Left renal cortex interstitium (tissue), 4 donors: ENCODE measurements at places on chromosomes 11 and 22. TPM values are rescaled to one million over a fixed set of nuclear protein-coding genes. Genes with fewer than 3 reads are reported as not detected.

Gene PKDREJ
- 0.22 TPM for polyA plus RNA-seq

Gene MUC5AC
- polyA plus RNA-seq: 0.02 TPM

Gene TCN2
- 54.6 TPM for polyA plus RNA-seq

Gene APOBEC3G
- 7.5 TPM for polyA plus RNA-seq

Gene PDGFD
- 29.8 TPM for polyA plus RNA-seq

Gene EIF3M
- polyA plus RNA-seq: 636 TPM

Gene FOLR2
- polyA plus RNA-seq: 13.0 TPM

DNA sequence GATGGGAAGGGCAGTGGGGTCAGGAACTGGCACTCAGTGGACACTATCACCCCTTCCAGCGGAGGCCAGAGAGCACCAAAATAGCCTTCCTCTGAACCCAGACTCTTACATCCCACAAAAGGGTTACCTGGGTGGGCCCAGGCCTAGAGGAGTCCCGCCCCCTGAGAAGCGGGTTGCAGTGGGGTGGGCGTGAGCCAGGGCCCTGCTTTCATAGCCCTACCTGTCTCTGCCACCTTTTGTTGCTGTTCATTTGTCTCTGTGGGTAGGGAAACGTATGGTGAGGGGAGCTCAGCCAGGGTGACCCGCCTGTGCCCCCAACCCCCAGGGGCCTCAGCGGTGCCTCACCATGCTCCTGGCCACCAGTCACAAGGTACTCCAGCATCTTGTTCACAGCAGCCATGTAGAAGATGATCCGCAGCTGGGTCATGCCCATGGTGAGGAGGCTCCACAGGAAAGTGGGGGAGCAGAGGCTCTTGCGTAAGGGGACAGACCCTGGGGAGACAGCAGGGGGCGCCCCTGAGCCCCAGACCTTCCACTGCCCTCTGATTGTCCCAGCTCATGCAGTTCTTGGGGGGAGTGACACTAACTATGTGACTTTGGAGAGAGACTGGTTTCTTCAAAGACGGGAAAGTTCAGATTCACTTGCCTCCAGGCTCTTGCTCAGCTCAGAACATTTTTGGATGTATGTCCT lies 24.0 kb downstream of the SLC43A1 start:
- no peak for DNase-seq

DNA sequence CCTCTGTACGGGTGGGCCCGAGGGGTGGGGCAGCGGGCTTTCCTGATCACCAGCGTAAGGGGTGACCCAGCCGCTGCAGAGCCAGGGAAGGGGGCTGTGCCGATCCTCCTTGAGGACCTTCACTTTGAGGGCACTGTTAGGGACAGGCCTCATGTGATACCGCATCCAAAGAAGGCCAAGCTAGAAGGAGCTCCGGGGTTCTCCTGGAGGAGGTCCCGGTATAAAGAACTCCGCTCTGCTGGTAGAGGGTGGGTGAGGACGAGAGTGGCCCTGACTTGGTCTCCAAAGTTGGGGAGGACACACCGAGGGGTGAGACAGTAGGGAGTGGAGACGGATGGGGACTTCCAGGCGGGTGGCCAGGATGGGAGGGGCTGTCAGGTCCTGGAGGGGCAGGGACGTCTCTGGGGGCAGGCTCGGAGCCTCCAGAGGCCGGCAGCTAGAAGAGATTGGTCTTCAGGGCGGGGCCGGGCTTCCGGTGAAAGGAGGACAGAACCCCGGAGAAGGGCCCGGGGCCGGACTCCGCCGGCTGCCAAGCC lies 4.6 kb downstream of the PHOX2A start:
- no peak for DNase-seq

- DNase-seq: no peak
Measured at GRCh38 chr11:99327066-99327465, 306.3 kb downstream of the CNTN5 start.

DNA sequence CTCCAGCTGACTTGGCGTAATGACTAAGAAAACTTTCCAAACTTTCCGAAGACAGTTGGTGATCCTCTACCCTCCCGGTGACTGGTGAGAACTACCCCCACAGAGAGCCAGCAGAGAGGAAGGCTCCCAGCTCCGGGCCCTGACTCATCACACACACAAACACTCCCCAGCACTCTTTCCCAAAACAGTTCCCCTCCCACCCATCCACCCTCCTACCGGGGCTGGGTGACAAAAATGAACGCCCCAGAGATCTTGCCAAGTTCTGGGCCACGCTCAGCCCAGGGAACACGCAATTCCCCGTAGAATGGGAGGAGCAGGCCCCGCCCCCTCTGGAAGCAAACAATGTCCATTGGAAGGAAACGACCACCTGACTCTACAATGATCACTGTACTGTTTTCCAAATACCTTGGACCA lies 21.3 kb upstream of the JAM3 start:
- no peak for DNase-seq

DNA sequence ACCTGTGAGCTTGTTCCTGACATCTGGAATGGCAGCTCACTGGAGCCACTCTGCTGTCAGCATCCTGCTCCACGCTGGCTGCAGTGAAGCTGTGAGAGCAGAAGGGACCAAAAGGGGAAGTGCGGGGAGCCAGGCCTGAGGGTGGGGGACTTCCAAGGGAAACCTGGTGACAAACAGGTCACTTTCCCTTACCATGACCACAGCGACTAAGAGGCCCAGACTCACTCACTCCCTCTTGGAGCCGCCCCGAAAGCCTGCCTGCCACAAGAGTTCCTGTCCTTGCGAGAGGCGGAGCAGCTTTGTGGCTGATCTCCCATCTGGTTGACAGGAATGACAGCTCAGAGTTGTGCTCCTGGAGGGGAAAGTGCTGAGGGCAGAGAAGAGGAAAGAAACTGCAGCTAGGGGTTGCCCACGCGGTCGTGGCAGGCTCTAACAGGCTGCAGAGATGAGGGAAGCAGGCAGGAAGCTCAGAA lies 183.8 kb upstream of the NTM start:
- DNase-seq: no peak

GRCh38 chr11:32034680-32035079 lies 56.2 kb upstream of the RCN1 start:
- no peak for DNase-seq

DNA sequence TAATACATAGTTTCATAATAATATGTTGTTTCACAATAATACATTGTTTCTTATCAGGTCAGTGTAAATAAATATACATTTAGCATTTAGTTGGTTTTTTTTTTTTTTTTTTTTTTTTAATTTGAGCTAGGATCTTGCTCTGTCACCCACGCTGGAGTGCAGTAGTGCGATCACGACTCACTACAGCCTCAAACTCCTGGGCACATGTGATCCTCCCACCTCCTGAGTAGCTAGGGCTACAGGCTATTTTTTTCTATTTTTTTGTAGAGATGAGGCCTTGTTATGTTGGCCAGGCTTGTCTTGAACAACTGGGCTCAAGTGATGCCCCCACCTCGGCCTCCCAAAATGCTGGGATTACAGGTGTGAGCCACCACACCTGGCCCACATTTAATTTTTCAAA lies 43.5 kb downstream of the MIAT start:
- DNase-seq: no peak

- DNase-seq: no peak
Measured at GRCh38 chr22:17818180-17818579, 43.9 kb upstream of the BID start.

DNA sequence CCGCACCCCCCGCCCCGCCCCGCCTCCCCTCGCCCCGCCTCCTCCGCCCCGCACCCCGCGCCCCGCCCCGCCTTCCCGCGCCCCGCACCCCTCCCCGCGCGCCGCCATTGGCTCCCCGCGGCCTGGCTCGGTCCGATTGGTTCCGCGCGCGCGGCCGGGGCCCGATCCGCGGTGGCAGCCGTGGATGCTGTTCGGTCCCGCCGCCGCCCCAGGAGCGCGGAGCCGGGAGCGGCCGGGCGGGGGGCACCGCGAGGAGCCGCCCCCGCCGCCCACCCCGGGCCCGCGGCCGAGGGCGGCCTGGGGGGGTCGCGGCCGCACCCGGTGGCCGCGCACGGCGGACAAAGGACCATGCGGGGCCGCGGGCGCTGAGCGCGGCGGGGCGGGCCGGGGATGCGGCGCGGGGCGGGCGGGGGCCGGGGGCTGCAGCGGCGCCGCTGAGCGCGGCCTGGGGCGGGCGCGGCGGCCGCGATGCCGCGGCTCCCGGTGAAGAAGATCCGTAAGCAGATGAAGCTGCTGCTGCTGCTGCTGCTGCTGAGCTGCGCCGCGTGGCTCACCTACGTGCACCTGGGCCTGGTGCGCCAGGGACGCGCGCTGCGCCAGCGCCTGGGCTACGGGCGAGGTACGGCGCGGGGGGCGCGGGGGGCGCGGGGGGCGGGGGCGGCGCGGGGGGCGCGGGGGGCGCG lies at the start of gene B4GALNT4:
Gene B4GALNT4, plus strand, starts transcription at position 164 of the 683 bp plus-strand sequence. Its CDS starts 305 bp downstream, at position 469.
- no peak for DNase-seq

- DNase-seq: no peak
Measured at GRCh38 chr11:61529537-61530225, 21.1 kb downstream of the LRRC10B start.

GRCh38 chr11:122246874-122247273 lies 130.9 kb upstream of the BLID start:
- DNase-seq: no peak

- DNase-seq: no peak
Measured at GRCh38 chr11:47786373-47786772, 19.2 kb upstream of the FNBP4 start.

DNA sequence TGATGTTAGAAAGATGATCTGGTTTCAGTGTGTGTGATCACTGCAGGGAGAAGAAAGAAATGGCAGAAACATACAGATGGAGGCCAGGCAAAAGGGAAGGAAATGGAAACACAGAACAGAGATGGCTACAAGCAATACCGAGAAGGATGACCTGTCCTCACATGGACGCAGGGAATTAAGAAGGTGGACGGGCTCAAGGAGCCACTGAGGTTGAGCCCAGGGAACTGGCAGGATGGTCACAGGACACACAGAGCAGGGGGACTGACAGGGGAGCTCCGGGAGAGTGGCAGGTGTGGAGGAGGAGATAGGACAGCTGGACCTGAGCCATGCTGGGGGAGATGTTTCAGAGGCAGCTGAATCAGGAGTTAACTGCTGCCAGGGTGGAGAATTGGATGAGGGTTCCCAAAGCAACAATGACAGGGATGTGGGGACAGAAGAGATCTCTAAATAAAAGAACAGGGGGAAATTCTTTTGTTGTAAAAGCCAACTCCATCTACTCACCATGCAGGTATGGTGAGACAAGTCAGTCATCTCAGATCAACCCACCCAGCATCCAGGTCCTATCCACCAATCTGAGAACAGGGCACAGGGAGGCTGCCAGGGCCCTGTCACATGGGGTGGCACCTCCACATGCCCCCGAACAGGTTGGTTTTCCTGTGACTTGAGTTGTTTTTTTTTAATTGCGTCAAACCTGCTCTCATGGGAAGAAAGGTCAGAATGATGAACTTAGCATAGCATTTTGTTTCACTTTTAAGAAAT lies 26.3 kb downstream of the KLHL22 start:
- no peak for DNase-seq

DNA sequence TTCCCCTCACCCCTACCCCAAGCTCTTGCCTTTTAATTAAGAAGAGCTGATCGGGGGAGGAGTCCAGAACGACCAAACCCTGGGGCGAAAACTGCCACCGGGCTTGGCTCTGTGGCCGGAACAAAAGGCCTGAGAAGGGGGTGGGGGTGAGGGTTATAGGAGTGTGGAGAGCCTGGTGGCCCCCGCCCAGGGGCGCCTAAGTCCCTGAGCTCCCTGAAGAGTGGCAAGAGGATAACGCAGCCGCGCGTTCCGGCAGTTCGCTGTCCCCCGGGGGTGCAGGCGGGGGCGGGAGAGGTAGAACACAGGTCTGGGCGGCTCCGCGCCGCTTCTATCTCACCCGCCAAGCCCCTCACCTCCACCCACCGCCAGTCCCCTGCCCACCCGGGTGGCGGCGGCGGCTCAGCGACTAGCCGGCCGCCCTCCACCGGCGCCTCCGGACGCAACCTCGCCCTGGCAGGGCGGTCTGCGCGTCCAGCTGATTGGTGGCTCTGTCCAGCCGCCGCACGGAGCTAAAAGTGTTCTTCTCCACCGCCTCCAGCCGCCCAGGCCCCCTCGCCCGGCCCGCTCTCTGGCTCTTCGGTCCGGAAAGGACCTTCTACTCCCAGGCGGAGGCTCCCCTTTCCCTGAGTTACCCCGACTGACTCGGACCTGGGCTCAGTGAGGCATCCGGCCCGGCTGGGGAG lies 18.7 kb upstream of the BDNF start:
- DNase-seq: no peak

- DNase-seq: no peak
Measured at GRCh38 chr11:120739780-120740179, 228.2 kb downstream of the GRIK4 start.

DNA sequence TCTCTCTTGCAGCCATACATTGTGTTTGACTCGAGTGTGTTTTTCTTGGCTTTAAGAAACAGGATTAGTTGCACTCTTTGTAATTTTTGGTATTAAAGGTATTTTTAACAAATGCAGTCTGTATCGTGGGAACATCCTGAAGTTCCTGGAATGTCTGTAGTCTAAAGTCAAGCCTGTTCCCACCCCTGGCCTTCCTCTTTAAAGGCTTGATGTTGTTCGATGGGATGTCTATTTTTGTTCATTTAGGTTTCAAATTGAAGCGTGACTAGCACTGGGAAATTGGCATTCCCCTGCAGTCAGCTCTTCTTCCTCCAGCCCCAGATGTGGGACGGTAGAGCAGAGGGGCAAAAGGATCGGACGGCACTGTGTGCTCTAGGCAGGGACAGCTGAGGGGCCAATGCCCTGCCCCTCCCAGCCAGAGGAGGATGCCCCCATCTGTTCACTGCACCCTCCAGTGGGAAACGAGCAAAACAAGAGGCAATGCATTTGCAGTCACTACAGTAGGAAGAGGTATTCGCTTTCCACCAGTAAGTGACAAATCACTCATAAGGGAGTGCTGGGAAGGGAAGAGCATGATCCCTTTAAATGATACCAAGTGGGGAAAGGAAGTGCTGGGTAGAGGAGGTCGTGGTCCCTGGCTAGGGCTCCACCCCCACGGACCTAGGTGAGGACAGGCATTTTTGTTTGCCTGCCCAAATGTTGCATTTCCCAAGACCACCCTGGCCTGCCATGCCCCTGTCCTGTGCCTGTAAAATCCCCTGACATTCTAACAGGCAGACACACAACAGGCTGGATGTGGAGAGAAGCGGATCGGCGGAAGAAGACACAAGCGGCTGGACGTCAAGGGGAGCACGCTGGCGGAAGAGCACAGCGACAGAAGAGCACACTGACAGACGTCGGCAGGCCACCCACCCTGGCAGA lies 47.4 kb upstream of the SEPTIN5 start:
- DNase-seq: no peak

DNA sequence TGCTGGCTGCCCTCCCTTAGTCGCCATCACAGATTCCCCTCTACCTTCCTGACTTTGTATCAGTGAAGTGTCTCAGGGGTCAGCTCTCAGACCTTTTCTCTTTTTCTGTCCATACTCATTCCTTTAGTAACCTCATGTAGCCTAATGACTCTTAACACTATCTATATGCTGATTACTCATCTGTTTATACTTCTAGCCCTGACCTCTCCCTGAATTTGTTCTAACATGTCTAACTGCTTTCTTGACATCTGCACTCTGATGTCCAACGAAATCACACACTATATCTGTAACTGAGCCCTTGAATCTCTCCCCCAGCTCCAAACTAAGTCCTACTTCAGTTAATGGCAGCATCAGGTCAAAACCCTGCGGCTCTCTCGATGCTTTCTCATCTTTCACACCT lies 135.8 kb upstream of the TIMP3 start:
- no peak for DNase-seq
